Kidney (tissue), 22 donors: ENCODE measurements at places on chromosomes 4 and X. TPM values are rescaled to one million over a fixed set of nuclear protein-coding genes. Genes with fewer than 3 reads are reported as not detected.

TMEM33 gene
- 63.8 TPM for total RNA-seq

LAP3 gene
- 108 TPM for total RNA-seq

GRCh38 chr4:993111-994029 is at the start of gene SLC26A1:
Gene SLC26A1, minus strand, starts transcription at chr4:993404. Its CDS starts 1,701 bp downstream, at chr4:991703.
- peak; percentile 76 for DNase-seq

GRCh38 chr4:174929346-174929745 is 11.2 kb downstream of the ADAM29 start:
- peak; percentile 30 for DNase-seq

GRCh38 chr4:138138774-138139173 is 103.4 kb downstream of the SLC7A11 start:
- no peak for DNase-seq

DNA sequence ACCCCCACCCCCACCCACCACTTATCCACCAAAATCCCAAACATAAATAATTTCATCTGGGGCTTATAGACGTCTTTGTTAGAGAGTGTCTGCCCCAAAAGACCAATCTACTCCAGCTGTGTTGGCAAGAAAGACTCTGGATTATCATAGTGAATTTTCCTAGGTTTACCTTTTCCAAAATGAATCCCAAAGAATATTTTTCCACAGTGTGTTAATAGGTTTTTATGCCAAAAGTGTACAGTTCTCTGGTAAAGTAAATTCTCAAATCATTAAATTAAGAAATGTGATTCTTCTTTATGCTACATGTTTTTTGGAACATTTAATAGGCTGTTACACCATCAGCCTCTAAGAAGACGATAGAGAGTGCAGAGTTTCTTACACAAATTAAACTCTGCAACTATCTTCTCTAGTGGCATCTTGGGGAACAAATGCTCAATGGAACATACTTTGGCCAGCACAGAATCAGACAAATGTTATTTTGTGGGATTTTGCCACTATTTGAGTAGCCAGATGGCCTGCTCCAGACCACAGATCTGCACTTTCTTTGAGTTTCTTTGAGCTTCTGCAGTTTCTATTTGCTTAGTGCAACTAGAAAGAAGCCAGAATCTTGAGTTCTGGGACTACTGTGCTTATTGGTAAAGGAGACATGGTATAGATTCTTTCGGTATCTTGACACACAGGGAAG is 206.0 kb downstream of the KIT start:
- DNase-seq, result no peak
